ENCODE measurements at places on chromosomes 4 and X.

DNA sequence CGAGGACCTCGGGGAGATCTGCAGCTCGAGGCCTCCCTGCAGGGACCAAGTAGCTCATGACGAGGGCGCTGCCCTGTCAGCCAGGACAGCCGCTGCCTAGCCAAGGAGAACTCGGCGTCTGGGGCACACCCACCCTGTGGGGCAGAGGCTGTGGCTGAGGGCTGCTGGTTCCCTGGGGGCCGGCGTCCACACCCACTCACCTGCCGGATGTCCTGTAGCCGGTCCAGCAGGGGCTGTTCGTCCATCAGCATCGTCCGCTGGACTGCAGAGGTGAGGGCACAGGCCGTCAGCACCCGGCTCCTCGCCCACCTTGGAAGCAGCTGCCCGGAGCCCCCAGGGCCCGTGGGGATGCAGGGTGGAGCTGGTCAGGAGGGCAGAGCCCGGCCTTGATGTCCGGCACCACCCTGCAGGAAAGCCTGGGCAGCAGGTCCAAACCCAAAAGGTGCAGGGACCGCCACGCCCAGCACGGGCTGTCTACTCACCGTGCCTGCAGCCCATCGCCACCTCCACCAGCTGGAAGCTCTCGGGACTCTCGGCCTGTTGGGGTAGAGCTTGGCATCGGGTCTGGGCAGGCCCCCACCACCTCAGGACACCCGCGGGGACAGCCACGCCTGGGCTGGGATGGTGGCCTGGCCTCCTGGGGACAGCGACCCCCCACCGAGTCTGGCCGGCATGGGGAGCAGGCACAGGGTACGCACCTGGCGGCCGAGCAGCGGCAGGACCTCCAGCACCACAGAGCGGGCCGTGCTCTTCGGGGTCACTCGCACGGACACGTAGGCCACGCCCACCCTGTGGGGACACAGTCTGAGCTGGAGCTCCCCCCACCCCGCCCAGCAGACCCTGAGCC is 6.9 kb downstream of the DGKQ start:
- no peak for DNase-seq

DNA sequence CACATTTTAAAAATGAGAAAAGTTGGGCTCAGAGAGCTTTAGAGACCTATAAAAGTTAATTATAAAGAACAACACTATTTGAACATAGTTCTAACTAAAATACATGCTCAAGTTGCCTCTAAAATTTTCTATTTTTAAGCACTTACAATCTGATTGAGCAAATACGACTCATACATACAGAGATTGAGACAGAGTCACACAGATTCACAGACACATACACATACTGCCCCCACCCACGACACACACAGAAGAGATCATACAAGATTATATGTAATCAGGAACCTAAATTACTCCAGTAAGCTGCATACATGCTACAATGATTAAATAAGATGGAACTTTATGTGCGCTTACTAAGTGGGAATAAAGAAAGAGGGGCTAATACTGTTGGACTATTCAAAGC is 2.7 kb upstream of the ASB5 start:
- no peak for DNase-seq

DNA sequence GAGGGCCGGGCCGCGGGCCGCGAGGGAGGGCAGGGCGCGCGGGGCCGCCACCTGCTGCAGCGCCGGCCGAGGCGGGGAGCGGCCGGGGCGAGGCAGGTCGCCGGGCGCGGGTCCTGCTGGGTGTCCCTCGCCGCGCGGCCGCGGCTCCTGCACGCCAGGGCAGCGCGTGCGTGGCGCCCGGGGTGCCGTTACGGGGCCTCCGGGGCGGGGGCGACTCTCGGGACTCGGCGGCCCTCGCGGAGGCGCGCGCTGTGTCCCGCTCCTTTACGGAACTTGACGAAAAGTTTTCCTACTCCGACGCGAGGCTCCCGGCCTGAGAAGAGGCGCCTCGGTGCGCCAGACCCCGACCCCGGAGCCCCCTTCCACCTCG is 329 bp downstream of the TBC1D14 start:
- no peak for DNase-seq

GRCh38 chr4:172553216-172553615 is 615.4 kb upstream of the GALNT7 start:
- DNase-seq = no peak

DNA sequence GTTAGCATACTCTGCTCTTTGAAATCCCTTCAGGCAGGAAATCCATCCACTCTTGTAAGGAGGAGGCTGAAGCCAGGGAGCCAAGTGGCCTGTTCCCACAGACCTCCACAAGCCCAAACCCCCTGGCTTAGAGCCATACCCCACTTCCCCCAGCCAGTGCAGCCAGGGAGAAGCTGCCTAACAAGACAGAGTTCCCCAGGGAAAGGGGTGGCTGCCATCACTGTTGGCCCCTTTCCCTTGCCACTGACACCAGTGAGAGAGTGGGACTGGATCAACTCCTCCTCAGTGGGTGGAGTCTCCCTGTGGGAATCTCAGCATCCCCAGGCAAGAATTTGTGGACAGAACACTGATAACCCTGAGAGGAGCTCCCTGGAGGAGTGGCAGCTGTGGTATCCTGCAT is 389.4 kb downstream of the PABPC4L start:
- DNase-seq = no peak

GRCh38 chr4:177464026-177464425 is 21.8 kb upstream of the AGA start:
- no peak for DNase-seq

- no peak for DNase-seq
Observed at GRCh38 chr4:122100508-122100907, 51.6 kb upstream of the BLTP1 start.

DNA sequence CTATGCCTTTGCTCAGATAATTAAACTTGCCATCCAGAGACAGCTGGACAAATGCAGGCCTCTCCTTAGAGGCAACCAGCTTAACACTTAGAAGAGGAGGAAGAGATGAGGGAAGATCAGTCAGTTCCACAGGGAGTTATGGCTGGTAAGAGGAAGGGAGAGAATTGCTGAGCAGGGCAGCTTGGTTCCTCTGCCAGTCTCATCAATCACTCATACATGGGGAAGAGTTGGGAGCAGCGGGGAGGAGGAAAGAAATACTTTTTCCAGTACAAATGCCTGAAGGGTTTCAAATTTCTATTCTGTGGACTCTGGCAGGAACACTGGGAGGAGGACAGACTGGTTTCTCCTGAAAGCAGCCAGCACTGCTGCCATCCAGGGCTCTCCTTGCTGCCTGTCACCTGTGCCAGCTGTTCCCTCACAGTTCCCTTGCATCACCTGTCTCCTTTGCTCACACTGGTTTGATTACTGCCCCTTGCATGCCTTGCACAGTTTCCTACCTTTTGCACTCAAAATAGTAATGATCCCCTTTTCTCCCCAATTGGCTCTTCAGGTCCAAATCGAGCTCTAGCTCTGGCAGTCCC is 59.5 kb downstream of the PGRMC2 start:
- no peak for DNase-seq

DNA sequence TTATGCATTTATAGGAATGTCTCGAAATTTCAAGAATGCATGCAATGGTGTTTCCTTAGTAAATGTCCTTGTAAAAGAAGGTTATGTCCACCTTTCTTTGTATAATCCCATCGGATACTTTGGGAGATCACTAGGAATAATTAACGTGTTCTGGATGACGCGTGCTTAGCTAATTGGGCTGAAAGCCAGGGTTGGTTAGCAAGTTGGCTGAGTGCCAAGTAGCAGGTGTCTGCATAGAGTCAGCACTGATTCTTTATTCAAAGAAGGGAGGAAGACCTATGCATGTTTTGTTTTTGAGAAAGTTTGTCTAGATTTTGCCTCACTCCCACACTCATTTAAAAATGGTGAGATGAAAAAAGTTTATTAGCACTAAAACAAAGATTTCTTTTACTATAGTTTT is 144.6 kb downstream of the SOX3 start:
- DNase-seq = no peak

DNA sequence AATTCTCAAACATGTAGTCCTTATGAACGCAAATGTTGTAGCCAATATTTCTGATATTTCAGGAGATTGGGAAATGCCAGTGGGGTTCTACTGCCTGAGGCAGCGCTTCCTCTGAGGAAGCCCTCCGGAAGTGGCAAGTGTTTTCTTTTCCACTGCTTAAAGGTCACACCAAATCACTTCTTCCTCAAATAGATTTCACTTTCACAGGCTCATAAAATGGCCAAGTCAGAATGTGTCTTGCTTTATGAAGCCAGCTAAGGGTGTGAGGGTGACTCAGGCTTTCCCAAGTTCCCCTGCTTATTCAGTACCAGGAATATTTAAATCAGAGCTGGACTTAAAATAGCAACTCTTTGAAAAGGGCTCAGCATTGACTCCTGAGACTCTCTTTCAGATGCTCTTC is 514.2 kb upstream of the DIPK2B start:
- DNase-seq = no peak

DNA sequence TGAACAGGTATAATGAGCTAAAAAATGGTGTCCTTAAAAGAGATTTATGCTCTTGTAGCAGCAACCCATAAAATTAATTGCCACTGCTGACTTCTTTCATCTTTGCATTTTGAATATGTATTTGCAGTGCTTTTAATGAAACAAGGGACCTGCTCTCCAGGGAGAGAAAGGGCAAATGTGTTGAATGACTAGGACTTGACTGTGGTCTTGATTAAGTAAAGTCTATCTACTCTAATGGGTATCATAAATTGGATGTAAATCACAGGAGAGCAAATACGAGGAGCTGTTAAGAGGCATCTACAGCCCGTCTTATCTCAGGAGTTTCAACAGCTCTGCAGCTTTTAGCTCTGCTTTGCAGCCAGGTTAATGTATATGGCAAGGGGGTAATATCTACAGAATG is 216.4 kb downstream of the PALLD start:
- no peak for DNase-seq

DNA sequence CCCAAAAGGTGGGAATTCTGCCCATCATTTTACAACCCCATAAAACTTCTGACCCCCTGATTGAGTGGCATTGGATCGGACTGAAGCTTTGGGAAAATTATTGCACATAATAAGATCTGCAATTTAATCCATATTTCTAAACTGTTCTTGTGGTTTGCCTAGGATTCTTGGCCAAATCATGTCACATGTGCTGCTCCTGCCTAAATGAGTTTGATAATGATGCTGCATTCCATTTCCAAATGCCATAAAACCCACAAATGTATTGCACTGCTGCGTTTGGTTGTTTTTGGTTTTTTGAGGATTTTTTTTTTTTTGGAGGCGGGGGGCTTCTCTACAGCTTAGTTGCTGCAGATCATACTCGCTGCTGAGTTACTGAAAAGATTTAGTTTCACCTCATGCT is 153.6 kb downstream of the QDPR start:
- DNase-seq = no peak

DNA sequence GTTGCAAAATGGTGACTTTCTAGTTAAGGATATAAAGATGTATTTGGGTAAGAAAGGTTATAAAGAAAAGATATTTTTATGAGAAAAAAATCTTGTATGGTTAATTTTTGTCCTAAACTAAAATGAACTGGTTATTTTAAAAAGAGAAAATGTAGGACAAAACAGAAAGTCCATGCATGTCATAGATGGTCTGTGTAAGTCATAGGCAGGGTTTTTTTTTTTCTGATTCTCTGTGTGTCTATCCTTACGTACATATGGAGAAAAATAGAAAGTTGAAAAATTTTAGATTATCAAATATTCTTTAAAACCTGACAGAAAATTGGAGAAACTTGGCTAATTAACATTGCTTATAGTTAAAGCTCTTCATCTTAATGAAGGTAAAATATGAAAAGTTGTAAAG is 493.4 kb downstream of the IQCM start:
- DNase-seq = no peak

GRCh38 chr4:152999346-153000075 is 63.4 kb downstream of the FHDC1 start:
- DNase-seq = no peak

DNA sequence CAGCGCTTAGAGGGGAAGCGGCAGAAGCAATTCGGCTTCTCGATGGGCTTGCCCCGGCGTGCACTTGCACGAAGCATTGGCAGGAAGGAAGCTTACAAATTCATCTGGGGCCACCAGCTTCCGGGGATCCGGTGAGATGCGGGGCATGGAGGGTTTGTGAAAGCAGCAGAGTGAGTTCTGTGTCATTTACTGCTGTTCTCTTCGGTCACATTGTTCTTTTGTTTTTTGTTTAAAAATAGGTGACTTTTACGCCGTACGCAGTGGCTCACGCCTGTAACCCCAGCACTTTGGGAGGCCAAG is 47.0 kb downstream of the ASMT start:
- DNase-seq = no peak

GRCh38 chrX:78321809-78322208 is 5.6 kb downstream of the CYSLTR1 start:
- DNase-seq = peak; percentile 67

- no peak for DNase-seq
Observed at GRCh38 chrX:79462458-79462857, 95.3 kb upstream of the ITM2A start.

DNA sequence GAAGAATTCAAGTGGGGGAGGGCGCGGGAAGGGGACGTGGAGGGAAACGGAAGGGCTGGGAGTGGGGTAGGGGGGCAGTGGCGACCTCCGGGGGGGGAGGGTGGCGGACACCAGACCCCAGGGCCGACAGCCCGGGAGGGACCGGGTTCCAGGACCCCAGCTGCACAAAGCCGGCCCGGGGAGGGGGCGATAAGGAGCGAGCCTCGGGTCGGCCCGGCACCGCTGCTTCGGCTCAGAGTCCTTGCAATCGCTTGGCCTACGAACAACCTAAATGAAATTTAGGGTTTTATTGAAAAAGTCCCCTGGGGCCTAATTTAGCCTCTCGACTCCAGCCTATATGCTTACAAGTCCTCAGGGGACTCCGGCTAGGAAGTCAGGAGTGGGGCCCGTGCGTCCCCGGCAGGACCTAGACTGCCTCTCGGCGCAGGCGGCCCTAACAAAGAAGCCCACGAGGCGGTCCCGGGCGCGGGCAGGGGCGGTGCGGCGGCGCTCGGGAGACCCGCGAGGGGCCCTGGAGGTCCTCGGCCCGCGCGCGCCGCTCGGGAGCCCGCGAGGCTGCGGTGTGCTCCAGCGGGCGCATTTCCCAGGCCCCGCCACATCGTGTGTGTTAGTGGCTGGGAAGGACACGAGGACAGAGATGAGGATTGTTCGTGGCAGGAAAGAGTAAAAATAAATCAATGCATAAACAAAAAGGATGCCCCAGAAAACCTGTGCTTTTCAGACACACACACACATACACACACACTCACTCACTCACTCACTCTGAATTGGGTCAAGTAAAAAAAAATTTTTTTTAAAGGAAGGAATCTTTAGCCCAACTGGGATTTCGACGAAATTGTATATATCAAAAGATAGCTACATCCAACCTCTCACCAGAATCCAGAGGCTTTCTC is 70.0 kb downstream of the MGST2 start:
- DNase-seq = no peak

- no peak for DNase-seq
Observed at GRCh38 chr4:137541181-137541580, 8.9 kb upstream of the PCDH18 start.

Data from CD4-positive, alpha-beta T cell treated with Interleukin-17A for 1 hour (primary cell).